Stimulated activated CD4-positive, alpha-beta T cell treated with anti-CD3 and anti-CD28 coated beads, Interleukin-1b, Interleukin-23, amount 100 ng/mL, for 1 hour (primary cell): ENCODE measurements at places on chromosomes 12 and 14.

- no peak for DNase-seq
Measured at GRCh38 chr14:76863724-76864407, 37.7 kb downstream of the LRRC74A start.

GRCh38 chr12:131749618-131750315, 38.9 kb downstream of the SFSWAP start:
- no peak for DNase-seq

DNA sequence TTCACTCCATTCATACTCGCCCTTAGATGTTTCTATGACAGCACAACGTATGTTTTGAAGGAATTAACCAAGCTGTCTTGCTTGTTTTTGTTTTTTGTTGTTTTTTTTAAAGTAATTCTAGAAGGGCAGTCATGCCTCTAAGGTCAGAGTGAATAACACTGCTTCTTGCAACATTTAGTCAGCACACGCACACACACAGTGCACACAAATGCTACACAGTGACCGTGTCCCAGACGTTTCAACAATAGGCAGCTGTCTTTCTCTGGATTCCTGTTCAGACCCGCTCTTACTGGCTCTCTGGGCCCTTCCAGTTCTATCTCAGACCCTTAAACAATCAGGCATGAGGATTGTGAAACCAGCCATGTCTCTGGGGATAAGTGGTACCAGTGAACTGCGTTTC, 351.0 kb upstream of the FKBP4 start:
- DNase-seq, result no peak

GRCh38 chr12:71164568-71165197, 6.9 kb upstream of the TSPAN8 start:
- DNase-seq, result no peak

GRCh38 chr12:80794551-80794950, 77.8 kb downstream of the MYF5 start:
- DNase-seq, result no peak

DNA sequence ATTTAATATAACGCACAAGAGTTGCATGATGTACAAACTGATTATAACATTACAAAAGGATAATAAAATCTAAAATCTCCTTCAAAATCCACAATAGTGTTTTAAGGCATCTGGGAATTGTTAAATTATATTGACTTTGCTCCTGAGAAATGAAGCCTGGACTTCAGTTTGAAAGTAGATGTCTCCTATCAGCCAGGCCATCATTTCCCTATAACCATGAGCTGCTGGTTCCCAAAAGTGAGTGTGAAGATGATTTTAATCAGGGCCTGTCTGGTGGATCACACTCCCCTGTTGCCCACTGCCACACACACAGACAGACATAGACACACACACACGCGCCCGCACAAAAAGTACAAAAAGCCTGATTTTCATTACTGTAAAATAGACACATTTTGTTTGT, 480.7 kb downstream of the RPS29 start:
- DNase-seq, result no peak

GRCh38 chr14:72172597-72172996, 240.4 kb downstream of the RGS6 start:
- DNase-seq, result no peak

GRCh38 chr12:26425587-26426260, 230.4 kb downstream of the SSPN start:
- DNase-seq, result no peak

GRCh38 chr12:107242189-107242588, 148.8 kb upstream of the CRY1 start:
- no peak for DNase-seq

GRCh38 chr12:113659416-113659815, 187.7 kb upstream of the LHX5 start:
- no peak for DNase-seq

- no peak for DNase-seq
Measured at GRCh38 chr14:74763803-74764531, 851 bp downstream of the YLPM1 start.

DNA sequence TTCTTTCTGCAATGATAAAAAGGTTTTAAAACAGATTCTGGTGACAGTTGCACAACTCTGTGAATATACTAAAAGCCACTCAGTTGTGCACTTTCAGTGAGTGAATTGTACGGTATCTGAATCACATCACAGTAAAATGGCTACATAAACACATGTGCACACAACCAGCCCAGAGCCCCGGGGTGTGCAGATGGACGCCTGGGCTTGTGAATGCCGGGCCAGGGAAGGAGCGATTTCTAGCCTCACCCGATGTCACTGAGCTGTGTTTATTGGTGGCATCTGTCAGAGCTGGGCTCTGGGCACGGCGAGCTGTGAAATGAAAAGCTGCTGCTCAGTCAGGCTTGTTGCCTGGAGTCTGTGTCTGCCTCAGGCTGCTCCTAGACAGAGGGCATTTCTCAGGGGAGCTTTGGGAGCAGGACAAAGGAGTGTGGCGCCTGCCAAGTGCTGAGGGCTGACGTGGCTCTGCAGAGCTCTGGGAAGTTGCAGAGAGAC, 25.9 kb downstream of the RHOF start:
- DNase-seq, result no peak

- DNase-seq, result no peak
Measured at GRCh38 chr14:55047301-55048053, 4.0 kb upstream of the MAPK1IP1L start.

- DNase-seq, result no peak
Measured at GRCh38 chr14:32578181-32578580, 249.1 kb downstream of the AKAP6 start.

- DNase-seq, result no peak
Measured at GRCh38 chr12:64187794-64188193, 34.3 kb downstream of the KICS2 start.

GRCh38 chr14:50023671-50024490, 92.5 kb downstream of the VCPKMT start:
- no peak for DNase-seq

DNA sequence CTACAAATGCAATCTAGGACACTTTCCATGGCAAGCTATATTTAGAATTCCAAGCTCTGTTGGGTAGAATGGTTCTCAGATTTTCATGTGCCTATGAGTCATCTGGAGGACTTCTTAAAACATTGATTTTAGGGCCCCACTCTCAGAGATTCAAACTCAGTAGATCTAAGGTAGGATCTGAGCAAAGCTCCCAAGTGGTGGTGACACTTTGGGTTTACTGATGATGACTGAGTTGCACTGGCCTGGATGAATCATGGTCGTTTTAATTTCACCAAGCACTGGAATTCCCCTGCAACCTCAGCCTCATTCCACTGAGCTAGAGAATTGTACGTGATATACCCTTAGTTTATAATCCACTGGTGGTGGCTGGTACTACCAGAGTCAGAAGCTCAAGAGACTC, 86.5 kb downstream of the PPM1H start:
- DNase-seq, result no peak

DNA sequence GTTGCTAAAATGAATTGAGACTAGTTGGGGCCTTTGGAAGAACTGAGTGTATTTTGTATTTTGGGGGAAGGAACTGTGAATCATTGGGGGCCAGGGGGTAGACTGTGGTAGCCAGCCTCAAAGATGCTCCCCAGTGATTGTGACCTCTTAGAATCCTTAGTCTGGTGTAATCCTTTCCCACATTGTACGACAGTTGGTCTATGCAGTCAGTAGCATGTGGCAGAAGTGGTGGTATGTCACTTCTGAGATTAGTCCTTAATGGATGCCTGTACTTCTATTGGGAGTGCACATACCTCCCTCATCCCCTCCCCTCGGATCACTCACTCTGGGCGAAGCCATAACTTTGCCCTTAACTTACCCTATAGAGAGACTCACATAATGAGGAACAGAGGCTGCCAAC, 48.0 kb downstream of the USP15 start:
- DNase-seq, result no peak

DNA sequence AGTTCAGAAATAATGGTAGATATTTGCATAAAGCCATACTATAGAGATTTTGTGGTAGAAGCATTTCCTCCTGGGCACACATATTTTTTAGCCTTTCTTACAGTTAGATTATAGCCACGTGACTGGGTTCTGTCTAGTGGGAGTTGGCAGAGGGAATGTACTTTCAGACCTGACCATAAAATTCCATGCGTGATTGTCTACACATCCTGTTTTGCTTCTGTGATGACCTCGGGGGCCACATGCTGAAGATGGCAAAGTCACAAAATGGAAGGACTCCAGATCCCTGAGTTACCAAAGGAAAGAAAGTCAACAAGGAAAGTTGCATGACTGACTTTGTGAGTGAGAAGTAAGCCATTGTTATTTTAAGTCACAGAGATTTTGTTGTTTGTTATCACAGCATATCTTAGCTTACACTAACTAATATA, 14.6 kb upstream of the MIA2 start:
- DNase-seq, result no peak

- DNase-seq, result no peak
Measured at GRCh38 chr12:62653740-62654139, 187.1 kb downstream of the MON2 start.

- no peak for DNase-seq
Measured at GRCh38 chr12:82650627-82651337, 35.9 kb upstream of the TMTC2 start.

- DNase-seq, result no peak
Measured at GRCh38 chr12:14824012-14824634, 10.1 kb upstream of the SMCO3 start.

DNA sequence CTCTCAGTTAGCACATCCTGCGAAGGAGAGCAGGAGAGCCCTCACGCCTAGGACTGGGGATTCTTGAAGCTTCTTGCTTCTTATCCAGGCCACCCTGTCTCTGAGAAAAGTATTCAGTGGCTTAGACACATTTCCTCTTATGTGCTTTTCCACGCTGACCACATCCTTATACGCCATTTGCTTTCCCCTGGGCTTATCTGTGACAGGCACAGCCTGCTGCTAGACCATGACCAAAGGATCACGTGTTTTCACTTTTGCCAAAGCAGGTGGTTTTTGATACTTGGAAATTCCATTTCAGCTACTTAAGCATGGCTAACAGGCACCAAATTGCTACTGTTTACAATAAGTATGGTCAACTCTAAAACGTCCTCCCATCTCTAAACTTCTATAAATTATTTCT, 587.4 kb downstream of the AACS start:
- no peak for DNase-seq

DNA sequence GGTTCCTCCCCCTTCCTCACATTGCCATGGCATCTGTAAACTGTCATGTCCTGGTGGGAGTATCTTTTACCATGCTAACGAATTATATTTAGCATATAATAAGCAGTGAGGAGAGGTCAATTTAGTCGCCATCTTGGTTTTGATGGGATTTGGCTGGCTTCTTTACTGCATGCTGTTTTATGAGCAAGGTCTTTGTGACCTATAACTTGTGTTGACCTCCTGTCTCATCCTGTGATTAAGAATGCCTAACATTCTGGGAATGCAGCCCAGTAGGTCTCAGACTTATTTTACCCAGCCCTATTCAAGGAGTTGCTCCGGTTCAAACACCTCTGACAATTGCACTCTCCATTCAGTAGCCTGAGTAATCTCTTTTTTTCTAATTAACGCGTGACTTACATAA, 2.1 kb upstream of the EIF4B start:
- DNase-seq, result no peak

DNA sequence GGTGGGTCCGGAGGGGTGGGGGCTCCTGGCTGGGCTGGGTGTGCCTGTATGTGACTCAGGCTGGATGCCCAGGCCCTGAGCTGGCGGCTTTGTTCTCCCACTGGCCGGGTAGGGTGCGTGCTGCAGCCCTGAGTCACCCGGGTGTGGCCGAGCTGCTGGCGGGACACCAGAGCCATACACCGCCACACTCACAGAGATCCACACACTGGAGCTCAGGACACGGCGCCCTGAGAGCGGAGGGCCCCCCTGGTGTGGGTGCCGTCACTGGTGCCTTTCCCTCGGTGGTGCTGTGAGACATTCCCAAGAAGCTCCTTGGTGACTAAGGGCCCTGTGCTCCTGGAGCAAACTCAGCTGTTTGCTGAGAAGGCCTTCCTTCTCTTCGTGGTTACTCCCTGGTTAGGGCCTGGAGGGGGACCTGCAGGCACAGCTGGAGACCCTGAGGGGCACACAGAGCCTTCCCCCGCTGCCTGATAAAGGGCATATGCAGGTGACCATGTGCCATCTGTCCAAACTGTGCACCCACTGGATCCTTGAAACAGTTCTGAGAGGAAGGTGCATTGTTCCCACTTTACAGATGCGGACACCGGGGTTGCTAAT, 44.3 kb downstream of the KRT80 start:
- no peak for DNase-seq

DNA sequence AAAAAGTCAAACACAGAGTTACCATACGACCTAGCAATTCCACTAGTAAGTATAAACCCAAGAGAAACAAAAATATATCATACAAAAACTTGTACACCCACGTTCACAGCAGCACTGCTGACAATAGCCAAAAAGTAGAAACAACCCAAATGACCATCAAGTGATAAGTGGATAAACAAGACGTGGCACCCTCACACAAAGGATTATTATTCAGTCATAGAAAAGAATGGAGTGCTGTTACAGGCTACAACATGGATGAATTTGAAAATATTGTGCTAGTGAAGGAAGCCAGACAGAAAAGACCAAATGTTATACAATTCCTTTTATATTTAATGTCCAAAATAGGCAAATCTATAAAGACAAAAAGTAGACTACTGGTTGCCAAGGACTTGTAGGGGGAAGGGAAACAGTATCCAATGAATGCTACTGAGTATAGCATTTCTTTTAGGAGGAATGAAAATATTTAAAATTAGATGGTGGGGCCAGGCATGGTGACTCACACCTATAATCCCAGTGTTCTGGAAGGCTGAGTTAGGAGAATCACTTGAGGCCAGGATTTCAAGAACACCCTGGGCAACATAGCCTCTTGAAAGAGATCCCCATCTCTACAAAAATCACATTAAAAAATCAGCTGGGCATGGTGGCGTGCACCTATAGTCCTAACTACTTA, 41.9 kb downstream of the SPTLC2 start:
- no peak for DNase-seq

- no peak for DNase-seq
Measured at GRCh38 chr14:72616294-72616693, 277.6 kb downstream of the DPF3 start.

DNA sequence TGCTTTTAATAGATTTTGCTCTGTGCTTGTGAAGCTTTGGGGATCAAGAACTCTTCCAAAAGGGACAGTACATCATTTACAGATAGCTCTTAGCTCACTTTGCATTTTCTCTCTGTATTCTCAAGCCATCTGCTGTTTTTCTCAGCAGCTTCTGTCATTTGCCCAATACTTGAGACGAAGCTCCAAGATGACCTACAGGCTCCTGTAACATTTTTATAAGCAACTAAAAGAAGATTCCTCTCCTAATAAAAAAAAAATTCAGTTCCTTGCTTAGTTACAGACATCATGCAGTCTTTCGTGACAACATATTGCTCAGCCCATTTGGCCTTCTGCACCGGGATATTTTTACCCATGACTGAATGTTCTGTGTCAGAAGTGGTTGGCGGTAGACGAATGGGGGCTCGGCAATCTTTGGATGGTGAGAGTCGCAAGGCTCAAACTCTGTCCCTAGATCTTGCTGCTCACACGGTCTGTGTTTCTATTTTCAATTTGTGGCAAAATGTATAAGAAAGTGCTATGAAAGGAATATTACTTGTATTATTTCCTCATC, 215.6 kb downstream of the FSCB start:
- DNase-seq, result no peak

DNA sequence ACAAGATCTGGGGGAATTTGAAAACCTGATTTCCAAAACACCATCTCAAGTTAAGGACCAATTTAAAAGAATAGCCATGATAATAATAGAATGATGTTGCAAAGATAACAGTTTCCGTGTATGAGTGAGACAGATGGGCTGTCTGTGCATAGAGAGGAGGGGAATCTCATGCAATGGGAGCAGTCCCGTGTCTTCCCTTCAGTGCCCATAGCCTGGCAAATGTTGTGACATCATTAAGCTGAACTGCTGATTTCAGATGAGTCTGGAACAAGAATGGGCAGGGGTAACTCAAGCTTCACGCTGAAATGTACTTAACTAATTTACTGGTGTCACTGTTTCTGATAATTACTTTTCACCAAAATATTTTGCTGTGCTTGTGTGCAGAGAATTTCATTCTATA, 454.0 kb downstream of the FOXG1 start:
- no peak for DNase-seq
